Peyer's patch (tissue), 4 donors: ENCODE measurements at places on chromosomes 11 and 22. TPM values are rescaled to one million over a fixed set of nuclear protein-coding genes. Genes with fewer than 3 reads are reported as not detected.

DNA sequence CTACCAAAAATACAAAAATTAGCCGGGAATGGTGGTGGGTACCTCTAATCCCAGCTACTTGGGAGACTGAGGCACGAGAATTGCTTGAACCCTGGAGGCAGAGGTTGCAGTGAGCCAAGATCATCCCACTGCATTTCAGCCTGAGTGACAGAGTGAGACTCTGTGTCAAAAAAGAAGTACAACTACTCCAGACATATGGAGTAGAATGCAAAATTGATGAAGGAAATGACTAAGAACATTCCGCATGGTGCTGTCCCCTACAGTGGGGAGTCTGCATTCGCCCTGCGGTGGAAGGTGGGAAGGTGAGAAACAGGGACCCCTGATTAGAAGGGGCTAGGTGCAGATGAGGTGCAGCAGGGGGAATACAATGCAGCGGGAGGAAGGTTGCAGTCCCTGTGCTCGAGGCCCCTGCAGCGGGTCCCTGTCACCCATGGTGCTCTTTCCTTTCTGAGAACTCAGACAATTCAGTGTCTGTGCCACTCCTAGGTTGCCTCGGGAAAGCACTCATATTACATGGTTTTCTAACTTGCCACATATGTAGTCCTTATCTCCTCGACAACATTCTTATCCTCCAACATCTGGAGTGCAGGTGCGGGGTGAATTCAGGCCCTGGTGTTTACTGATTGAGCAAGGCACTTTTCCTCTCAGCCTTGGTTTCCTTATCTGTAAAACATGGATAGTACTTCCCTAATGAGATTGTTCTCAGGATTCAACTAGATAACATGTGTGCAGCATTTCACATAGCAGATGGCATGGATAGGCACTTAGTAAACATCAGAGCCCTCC, 5.2 kb downstream of the POLD4 start:
- no peak overlapping the region for H3K4me3 ChIP-seq
- H3K4me1 ChIP-seq = no peaks in the 10 kb centered on the region
- no peak for DNase-seq
- no peaks in the 10 kb centered on the region for H3K36me3 ChIP-seq
- no peaks in the 10 kb centered on the region for H3K27me3 ChIP-seq

GRIK4 gene
- not detected for total RNA-seq

FIBIN gene
- 1.6 TPM for total RNA-seq

DNA sequence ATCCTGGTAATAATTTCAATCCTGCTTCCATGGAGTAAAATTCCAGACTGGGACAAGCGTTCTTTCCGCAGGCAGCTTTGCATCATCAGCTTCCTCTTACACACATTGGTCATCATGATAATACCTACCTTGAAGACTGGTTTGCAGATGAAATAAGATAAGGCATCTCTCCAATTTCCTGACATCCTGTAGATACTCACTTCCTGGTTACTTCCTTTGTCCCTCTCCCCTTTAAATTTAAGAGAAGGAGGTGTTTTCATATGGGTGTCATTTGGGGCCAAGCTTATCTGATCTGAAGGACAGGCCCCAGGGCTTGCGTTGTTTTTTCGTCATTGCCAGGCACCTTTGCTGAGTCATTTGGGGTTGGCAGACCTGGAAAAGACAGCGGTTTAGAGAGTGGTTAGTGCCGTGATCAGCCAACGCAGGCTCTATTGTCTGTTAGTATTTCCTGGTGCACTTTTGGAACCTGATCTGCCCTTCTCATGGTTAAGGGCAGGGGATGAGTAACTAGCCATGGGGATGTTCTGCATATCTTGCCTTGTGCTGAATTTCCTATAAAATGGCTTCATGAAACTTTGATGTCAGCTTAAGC, 24.1 kb downstream of the GRAMD1B start:
- H3K4me1 ChIP-seq = no peaks in the 10 kb centered on the region
- no peaks in the 10 kb centered on the region for H3K27me3 ChIP-seq
- no peak overlapping the region for H3K4me3 ChIP-seq
- no peak overlapping the region for H3K27ac ChIP-seq
- peaks cover 3% of the 10 kb centered on the region for H3K36me3 ChIP-seq

DNA sequence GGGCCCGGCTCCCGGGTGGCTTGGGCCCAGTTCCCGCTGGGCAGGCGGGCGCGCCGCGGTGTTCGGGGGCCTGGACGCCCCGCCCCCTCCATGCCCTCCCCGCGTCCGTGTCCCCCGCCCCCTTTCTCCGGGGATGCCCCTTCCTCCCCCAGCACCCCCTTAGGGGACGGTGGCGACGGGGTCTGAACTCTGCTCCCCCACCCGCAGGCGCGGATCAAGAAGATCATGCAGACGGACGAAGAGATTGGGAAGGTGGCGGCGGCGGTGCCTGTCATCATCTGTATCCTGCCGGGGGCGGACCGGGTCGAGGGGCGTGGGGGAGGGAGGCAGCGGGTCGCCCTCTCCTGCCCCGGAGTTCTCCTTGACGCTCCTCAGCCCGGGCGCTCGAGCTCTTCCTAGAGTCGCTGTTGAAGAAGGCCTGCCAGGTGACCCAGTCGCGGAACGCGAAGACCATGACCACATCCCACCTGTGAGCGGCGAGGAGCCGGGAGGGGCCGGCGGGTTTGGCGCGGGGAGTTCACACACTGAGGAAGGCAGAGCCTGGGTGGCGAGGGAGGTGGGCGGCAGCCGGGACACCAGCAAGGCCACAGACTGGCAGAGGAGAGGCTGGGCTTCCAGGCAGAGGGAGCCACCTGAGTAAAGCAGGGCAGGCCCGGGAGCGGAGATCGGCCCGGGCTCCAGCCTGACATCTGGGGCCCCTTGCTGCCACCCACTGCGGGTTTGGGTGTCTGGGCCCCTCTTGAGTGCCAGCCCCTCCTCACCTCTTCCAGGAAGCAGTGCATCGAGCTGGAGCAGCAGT, 546 bp downstream of the DRAP1 start:
- peak overlapping the region; percentile 94 for H3K27ac ChIP-seq
- peaks cover 19% of the 10 kb centered on the region for H3K4me1 ChIP-seq
- peak; percentile 74 for DNase-seq
- H3K4me3 ChIP-seq = peak overlapping the region; percentile 99

- no peaks in the 10 kb centered on the region for H3K36me3 ChIP-seq
- no peaks in the 10 kb centered on the region for H3K27me3 ChIP-seq
- peak within 1 kb of the TSS; percentile 88 for H3K27ac ChIP-seq
- peak; percentile 97 for DNase-seq
Observed at GRCh38 chr22:37807410-37808293, at the start of gene GCAT. Gene GCAT, plus strand, starts transcription at chr22:37807934. Its CDS starts 34 bp downstream, at chr22:37807968.

DNA sequence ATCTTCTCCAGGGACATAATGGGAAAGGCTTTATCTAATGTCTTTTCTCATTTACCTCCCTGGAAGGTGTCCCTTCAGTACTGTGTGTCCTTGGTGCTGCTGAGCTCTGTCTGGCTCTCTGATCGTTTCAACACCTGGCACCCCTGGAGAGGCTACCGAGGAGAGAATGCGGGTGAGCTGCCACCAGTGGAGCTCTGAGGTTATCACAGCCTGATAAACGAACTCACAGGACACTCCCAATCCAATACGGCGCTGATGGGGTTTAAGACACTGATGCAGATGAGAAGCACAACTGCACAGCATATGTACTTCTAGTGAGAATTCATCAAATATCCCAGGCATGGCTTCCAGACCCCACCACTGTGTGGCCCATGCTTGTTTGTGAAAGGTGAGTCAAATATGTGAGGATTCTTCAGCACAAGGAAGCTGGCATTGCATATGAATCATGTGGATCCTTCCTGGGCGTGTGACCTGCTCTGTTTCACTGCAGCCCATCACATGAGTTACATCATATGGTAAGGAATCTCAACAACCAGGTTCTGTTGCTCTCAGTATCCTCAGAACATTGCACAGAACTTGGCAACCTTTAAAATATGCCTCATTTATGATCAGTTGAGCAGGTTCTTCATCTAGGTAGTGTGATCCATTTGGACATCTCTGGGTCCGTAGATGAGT, 34.8 kb upstream of the VWA5A start:
- no peaks in the 10 kb centered on the region for H3K27me3 ChIP-seq
- H3K36me3 ChIP-seq = no peaks in the 10 kb centered on the region
- DNase-seq = no peak
- no peak overlapping the region for H3K27ac ChIP-seq
- no peak overlapping the region for H3K4me3 ChIP-seq

- H3K4me3 ChIP-seq = no peak overlapping the region
- H3K4me1 ChIP-seq = no peaks in the 10 kb centered on the region
- no peak for DNase-seq
- no peaks in the 10 kb centered on the region for H3K36me3 ChIP-seq
- H3K27ac ChIP-seq = no peak overlapping the region
- H3K27me3 ChIP-seq = no peaks in the 10 kb centered on the region
Observed at GRCh38 chr11:14812757-14813156, 79.3 kb downstream of the CYP2R1 start.

UBTFL1 gene
- total RNA-seq = not detected

DNA sequence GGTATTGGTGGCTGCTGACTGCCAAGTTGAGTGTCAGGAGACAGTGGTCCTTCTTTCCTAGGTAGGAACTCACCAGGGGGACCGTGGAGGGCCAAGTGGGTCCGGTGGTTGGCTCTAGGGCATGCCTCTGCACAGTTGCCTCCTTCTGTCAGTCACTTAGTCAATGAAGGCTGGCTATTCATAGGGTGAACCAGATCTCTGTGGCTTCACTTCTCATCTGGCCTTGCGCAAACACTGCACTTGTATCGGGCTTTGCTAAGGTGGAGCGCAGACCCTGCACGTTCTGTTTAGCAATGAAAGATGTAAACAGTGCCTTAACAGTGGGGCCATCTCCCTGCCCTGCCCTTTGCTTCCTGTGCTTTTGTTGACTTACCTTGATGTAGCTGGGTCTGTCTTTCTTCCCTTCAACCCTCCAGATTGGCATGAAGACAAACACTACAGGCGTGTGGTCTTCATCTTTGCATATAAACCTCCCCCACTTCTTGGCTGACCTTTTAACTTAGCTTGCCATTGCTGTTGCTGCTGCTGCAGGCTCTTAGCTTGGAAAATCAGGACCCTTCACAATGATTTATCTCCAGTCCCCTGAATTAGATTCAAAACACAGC, 6.7 kb upstream of the SORL1-AS1 start:
- no peak overlapping the region for H3K27ac ChIP-seq
- no peaks in the 10 kb centered on the region for H3K27me3 ChIP-seq
- no peak overlapping the region for H3K4me3 ChIP-seq
- DNase-seq = no peak
- H3K36me3 ChIP-seq = no peaks in the 10 kb centered on the region

- H3K4me1 ChIP-seq = no peaks in the 10 kb centered on the region
- no peak overlapping the region for H3K4me3 ChIP-seq
- no peaks in the 10 kb centered on the region for H3K27me3 ChIP-seq
- DNase-seq = no peak
- no peak overlapping the region for H3K27ac ChIP-seq
- peaks cover 14% of the 10 kb centered on the region for H3K36me3 ChIP-seq
Observed at GRCh38 chr11:61773356-61773755, 19.0 kb downstream of the TMEM258 start.

DNA sequence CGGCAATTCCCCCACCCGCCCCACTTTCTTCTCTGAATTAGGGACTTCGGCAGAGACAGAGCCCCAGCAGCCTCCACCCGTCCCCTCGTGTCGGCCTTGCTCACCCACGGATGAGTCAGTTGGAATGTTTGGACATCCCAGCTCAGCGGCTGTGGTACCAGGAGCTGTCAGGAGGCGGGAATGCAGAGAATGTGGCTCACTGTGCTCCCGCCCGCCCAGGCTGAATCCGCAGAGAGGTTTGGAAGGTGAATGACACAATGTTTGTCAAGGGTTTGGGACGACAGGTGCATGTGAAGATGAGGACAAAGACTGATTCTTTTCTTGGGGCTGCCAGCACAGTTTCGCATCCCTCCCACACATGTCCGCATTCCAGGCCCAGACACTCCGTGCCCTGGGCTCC, 39.6 kb downstream of the LIF start:
- no peaks in the 10 kb centered on the region for H3K36me3 ChIP-seq
- H3K4me1 ChIP-seq = no peaks in the 10 kb centered on the region
- no peaks in the 10 kb centered on the region for H3K27me3 ChIP-seq
- DNase-seq = no peak
- no peak overlapping the region for H3K4me3 ChIP-seq

- no peaks in the 10 kb centered on the region for H3K27me3 ChIP-seq
- H3K27ac ChIP-seq = no peak overlapping the region
- no peaks in the 10 kb centered on the region for H3K4me1 ChIP-seq
- H3K4me3 ChIP-seq = no peak overlapping the region
Observed at GRCh38 chr11:99370549-99371216, 349.9 kb downstream of the CNTN5 start.

DNA sequence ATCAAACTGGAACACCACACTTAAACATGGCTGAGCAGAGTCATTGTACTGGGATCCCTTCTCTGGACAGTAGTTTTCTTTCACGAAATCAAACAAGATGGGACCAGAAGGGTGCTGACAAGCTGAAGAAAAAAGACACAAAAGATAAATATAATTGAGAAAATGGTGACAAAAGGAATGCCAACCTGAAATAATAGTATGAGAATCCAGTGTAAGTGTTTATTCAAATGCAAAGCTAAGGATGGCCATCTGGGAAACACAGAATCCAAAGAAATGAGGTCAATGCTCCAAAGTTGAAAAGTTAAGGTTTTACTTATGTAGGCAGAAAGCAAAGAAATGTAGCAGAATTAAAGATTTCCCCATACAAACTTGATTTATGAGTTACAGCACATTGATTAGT, 5.3 kb upstream of the OR52E5 start:
- no peak for DNase-seq
- H3K27ac ChIP-seq = no peak overlapping the region
- H3K4me3 ChIP-seq = no peak overlapping the region

DNA sequence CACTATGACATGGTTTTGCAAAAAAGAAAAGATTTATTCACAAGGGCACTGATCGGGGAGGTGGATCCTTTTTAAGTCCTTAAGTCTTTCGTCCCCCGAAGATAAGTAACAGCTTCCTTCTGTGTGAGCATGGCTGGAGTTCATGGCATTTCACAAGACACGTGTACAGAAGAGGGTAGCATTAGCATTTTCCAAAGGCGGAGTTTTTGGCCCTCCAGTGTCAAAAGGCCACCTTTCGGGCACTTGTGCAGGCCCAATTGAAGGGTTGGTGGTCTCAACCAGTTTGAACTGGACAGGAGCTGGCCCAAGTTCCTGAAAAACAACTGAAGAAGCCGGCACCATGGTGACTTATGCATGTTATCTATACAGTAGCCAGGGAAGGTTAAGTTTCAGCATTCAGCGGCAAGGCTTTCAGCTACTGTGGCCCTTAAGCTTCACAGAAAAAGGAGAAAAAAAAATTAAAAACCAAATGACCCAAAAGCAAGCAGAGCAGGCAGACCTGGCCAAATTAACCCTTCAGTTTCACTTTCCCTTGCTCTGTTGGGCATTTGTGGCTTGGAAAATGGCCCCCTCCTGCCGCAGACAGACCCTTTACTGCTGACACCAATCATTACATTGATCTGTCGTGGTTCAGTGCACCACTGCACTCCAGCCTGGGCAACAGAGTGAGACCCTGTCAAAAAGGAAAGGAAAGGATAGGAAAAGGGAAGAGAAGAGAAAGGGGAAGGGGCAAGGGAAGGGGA, 18.7 kb downstream of the ZNF74 start:
- H3K27me3 ChIP-seq = no peaks in the 10 kb centered on the region
- no peak overlapping the region for H3K27ac ChIP-seq
- no peak for DNase-seq
- H3K4me1 ChIP-seq = no peaks in the 10 kb centered on the region
- H3K4me3 ChIP-seq = no peak overlapping the region
